COLO829 (cell line): ENCODE measurements at places on chromosomes 6 and 20.

DNA sequence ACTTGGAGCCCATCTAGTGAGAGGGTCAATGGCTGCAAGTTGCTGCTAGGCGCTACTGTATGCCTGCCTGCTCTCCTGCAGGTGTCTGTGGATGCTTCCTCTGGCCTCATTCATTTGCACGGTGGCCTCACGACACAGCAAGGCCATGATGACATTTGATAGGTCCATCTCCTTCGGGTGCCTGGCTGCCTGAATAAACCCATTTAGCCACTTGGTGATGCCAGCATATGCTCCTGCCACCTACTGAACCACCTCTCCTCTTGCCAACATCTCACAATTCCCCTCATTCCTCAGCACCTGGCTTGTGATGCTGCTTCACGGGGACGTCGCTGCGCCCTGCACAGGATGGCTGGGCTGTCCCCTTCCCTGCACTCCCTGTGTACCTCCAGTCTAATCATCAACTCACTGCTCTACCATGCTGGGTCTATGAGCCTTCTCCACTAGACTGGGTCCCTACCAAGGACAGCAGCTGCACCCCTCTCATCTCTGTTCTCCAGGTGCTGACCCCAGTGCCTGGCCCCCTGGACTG lies 51.1 kb downstream of the AGPAT4 start:
- DNase-seq: no peak

DNA sequence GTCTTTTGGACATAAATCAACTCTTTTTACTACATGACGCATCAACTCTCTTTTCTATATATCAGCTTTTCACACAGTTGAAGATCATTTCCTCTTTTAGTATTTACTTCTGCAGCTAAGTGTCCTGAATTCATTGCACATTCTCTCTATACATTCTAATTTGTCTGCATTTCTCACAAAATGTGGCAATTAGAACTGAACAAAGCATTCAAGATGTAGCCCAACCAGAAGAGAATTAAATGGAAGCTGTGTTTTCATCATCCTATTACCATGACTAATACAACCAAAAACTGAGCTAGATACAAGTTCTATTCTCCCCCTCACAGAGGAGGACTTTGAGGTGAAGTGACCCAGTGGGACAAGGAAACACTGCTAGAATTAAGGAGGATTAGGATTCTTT lies 86.9 kb downstream of the PLCG1 start:
- DNase-seq: peak; percentile 53

- no peak for DNase-seq
Measured at GRCh38 chr6:87070741-87071140, 24.2 kb downstream of the CGA start.

DNA sequence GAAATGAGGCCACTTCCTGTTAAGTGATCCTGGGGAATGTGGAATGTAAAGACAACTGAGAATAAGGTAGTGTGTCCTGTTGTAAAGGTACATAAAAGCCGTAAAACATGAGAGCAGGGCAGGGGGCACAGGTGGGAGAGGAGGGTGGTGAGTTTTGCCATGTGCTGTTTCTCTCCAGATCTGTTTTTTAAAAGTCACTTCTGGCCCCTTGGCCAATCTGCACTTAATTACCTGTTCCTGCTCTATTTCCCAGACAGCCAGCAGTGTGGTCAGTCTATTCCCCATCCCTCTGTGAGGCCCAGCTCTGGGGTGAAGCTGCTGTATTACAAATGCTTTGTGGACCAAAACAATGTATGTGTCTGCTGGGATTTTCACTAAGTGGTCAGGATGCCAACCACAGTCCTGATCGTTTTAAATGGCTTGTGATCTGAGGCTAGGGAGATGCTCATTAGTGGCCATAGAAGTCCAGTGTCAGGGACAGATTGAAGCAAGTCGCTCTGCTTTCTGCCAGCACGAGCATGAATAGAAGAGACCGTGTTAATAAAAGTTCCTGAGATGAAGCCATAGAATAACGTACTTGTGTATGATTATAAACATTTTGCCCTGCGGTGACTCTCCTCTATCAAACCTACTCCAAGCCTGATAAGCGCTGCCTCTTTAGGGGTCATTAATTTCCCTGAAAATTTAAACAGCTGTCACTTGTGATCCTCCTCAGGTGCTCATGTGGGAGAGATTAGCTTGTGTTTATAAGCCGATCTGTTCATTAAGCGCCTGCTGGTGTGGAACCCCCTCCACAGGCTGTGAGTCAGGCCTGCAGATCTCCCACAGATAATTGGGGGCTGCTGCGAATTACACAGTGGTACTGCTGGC lies 111.8 kb upstream of the CENPW start:
- DNase-seq: no peak

DNA sequence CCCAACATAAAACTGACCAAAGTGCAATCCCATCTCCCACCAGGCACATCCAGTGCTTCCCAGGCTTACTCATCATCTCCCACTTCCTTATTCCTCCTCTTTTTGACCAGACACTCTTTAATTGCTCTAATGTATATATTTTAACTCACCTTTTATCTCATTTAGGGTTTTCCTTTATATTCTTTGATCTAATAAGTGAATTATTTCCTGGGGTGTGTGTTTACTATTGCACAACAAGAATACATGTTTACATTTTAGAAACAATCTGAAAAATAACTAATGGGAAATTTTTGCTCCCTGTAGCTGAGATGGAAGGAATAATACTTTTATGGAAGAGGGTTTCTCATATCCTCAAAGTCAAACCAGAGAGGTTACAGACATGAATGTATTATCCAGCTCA lies 18.4 kb downstream of the RHAG start:
- no peak for DNase-seq

- DNase-seq: no peak
Measured at GRCh38 chr6:15894973-15895725, 232.3 kb upstream of the DTNBP1 start.

DNA sequence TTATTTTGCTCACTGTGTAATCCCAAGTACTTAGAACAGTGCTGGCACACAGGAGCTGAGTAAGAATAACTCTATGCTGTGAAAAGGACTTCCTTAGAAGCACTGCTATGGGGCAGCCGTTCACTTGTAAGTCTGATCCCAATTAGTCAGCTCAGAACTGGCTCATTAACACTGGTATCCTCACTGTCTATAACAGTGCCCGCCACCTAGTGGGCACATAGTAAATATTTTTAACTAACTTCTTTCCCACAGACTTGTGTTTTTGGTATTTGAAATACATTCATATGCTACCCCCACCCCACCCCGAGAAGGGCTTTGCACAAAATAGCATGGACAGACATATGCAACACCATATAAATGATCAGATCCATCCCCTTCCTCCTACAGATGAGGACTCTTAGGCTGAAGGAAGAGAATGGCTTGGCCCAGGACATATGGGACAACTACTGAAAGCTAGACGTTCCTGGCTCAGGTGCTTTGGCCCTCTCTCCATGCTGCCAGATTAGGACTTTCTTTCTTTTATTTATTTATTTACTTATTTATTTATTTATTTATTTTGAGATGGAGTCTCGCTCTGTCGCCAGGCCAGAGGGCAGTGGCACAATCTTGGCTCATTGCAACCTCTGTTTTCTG lies 47.1 kb downstream of the DST start:
- peak; percentile 19 for DNase-seq

DNA sequence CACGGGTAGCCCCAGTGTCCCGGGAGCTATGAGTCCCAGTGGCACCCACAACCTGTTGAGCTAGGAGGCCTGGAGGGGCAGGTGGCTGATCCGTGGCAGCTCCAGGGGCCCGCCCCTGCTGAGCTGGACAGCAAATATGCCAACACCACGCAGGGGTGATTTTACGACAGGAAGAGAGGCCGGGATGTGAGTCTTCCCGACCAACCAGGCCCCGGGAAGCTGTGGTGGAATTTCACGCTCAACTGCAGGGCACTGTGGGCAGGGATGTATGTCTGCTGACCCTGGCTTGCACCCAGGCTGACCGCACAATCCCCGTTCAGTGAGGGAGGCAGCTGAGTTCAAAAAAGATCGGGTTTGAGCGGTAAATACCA lies 183.9 kb downstream of the ERMARD start:
- no peak for DNase-seq

GRCh38 chr6:85462673-85463072 lies 12.8 kb downstream of the NT5E start:
- DNase-seq: no peak

DNA sequence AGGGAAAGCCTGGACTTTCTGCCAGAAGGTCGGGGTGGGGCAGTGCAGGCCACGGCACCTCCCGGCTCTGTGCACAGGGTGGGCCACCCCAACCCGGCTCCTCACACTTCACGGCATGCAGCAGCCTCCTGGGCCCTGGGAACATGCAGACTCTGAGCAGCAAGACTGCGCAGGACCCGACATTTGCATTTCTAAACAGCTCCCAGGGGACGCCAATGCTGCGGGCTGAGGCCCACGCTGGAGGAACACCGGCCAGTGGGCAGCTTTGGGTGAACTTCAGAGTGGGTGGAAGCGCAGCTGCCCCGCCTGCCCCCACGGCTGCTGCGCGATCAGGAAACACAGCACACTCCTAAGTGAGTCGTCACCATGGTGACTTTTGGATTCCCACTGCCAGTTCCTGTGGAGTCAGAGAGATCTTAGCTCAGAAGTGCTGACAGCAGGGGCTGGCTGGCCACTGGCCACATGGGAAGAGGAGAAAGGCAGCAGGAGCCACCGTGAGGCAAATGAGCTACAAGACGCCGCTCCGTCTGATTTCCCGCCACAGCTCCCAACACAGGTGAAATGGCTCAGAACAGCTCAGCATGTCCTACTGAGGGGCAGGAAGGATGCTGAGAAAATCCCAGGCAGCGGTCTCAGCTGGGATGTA lies 52.1 kb downstream of the RNASET2 start:
- no peak for DNase-seq

GRCh38 chr6:7992002-7992815 lies 72.0 kb downstream of the BLOC1S5 start:
- peak; percentile 83 for DNase-seq

DNA sequence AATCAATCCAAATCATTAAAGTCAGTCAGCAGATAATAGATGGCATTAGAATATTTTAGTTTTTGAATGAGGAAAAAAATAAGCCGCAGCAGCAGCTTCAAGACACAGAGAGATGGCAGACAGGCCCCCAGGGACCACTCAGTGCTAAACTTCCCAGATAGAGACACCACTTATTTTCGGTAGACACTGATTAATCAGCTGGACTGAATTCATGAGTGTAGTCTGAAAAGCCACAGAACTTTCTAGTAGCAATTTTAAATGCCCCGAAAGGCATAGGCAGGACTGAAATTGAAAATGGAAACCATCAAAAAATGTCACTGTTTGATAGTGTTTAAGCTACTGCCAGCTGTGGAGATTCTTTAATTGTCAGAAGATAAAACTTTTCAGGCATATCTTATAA lies 3.1 kb upstream of the CLDN20 start:
- DNase-seq: no peak

- DNase-seq: no peak
Measured at GRCh38 chr20:49288784-49289696, 11.2 kb upstream of the ZNFX1 start.

- DNase-seq: no peak
Measured at GRCh38 chr6:44122801-44123200, 4.5 kb downstream of the MRPL14 start.

GRCh38 chr6:114284281-114284680 lies 58.5 kb downstream of the HS3ST5 start:
- no peak for DNase-seq

- no peak for DNase-seq
Measured at GRCh38 chr6:105562027-105562426, 159.1 kb upstream of the PREP start.

GRCh38 chr6:164108092-164108491 lies 693.6 kb downstream of the QKI start:
- DNase-seq: no peak
